ENCODE measurements at places on chromosomes 1 and 21. TPM values are rescaled to one million over a fixed set of nuclear protein-coding genes. Genes with fewer than 3 reads are reported as not detected.

The SHE gene
- total RNA-seq, result 0.12 TPM

The DENND2C gene
- 5.7 TPM for total RNA-seq

The URB2 gene
- total RNA-seq, result 4.8 TPM

The MRAP gene
- 1.2 TPM for total RNA-seq

The TMEM200B gene
- 25.4 TPM for total RNA-seq

The FAM72C gene
- total RNA-seq, result 0.09 TPM

The LDLRAD1 gene
- not detected for total RNA-seq

The NBPF26 gene
- total RNA-seq, result 15.6 TPM

The KCNA2 gene
- not detected for total RNA-seq

The DNAH14 gene
- total RNA-seq, result 5.8 TPM

The PODN gene
- 92.3 TPM for total RNA-seq

The TAS1R3 gene
- total RNA-seq, result not detected

The SPRR2E gene
- total RNA-seq, result not detected

The OR6N1 gene
- total RNA-seq, result not detected

The EPHA8 gene
- total RNA-seq, result not detected

The CADM3 gene
- 30.1 TPM for total RNA-seq

The OR14K1 gene
- not detected for total RNA-seq

The KIF26B gene
- 11.6 TPM for total RNA-seq

The CYP2J2 gene
- total RNA-seq, result 1.4 TPM

The USP25 gene
- total RNA-seq, result 25.8 TPM

The SLC2A5 gene
- total RNA-seq, result 1.3 TPM

The APOBEC4 gene
- not detected for total RNA-seq

The FCGR1A gene
- not detected for total RNA-seq

The PLA2G2F gene
- not detected for total RNA-seq

The OXCT2 gene
- total RNA-seq, result 0.09 TPM

The DHCR24 gene
- 176 TPM for total RNA-seq

The INKA2 gene
- total RNA-seq, result 4.1 TPM

The SYT11 gene
- total RNA-seq, result 6.5 TPM

The KRTAP7-1 gene
- total RNA-seq, result not detected

The TRAF3IP3 gene
- not detected for total RNA-seq

The SETSIP gene
- not detected for total RNA-seq

The IRF2BP2 gene
- 67.2 TPM for total RNA-seq

The PLEKHA6 gene
- total RNA-seq, result 2.7 TPM

The LCE2C gene
- total RNA-seq, result not detected

The ADORA1 gene
- total RNA-seq, result 1.5 TPM

The AGMAT gene
- 0.26 TPM for total RNA-seq

The LAMC2 gene
- total RNA-seq, result 4.4 TPM

The PRELP gene
- 0.26 TPM for total RNA-seq

The TTLL7 gene
- total RNA-seq, result 2.1 TPM

The SPRR4 gene
- not detected for total RNA-seq

The GSTM1 gene
- not detected for total RNA-seq

The CLCA1 gene
- total RNA-seq, result not detected

The ATP6V0B gene
- 127 TPM for total RNA-seq
